Lower lobe of right lung (tissue), 2 donors: ENCODE measurements at places on chromosomes 4 and X. TPM values are rescaled to one million over a fixed set of nuclear protein-coding genes. Genes with fewer than 3 reads are reported as not detected.

Gene TRIM60
- total RNA-seq: not detected

- H3K4me1 ChIP-seq: no peaks in the 10 kb centered on the region
- no peak for DNase-seq
- H3K36me3 ChIP-seq: no peaks in the 10 kb centered on the region
- no peak overlapping the region for H3K4me3 ChIP-seq
- H3K27me3 ChIP-seq: no peaks in the 10 kb centered on the region
These were observed 183.2 kb upstream of the CASK start for GRCh38 chrX:42106556-42106955.

Gene GRXCR1
- not detected for total RNA-seq

Gene PDGFRA
- total RNA-seq: 69.5 TPM

DNA sequence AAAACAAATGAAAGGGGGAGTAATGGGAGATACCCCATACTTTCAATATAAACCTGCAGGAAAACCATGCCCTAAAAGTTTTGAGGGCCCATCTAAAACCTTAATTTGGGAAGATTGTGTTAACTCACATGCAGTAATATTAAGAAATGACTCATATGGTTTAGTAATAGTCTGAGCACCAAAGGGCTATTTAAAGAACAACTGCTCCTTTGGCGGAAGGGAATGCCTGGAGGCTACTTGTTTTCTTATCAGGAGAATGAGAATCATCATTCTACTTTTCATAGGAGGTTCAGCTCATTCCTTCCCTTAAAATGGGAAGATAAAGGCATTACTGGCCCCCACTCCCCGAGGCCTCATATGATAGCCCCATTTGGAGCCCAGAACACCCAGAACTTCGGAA is 47.6 kb downstream of the SPIN3 start:
- no peak overlapping the region for H3K27ac ChIP-seq
- no peaks in the 10 kb centered on the region for H3K27me3 ChIP-seq
- H3K36me3 ChIP-seq: no peaks in the 10 kb centered on the region
- DNase-seq: no peak
- H3K4me3 ChIP-seq: no peak overlapping the region
- H3K4me1 ChIP-seq: no peaks in the 10 kb centered on the region

DNA sequence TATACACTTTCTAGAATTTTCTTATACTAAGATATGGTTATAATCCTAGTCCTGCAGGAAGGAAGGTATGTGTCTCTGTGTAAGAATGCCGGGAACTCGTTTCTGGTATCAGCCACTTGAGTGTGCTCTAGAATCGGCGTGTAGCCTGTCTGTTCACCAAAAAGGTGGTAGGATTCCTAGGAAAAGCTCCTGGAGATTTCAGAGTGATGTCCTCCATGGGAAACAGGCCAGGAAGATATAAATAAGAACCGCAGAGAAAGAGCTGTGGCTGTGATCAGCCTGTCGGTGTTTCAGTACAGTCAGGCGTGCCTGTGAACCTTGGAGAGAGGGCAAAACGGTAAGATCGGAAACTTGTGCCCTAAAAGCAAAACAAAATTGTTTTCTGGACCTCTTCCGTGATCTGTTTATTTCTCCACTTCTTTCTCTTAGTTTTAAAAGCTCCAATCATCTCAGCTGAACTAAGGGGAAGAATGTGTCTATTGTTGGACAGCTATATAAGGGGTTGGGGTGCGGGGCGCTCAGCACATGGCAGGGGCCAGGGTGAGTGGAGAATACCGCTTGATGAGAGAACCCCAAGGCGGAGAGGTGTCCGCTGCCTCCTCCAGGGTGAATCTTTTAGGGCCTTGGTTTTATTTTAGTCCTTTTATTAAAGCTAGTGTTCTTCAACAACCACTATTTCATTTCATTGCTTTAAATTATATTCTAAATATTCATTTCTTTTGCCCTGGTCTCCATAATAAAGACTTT is 303.8 kb upstream of the TENM3 start:
- no peak for DNase-seq
- H3K4me3 ChIP-seq: no peak overlapping the region
- no peaks in the 10 kb centered on the region for H3K27me3 ChIP-seq
- H3K27ac ChIP-seq: no peak overlapping the region
- no peaks in the 10 kb centered on the region for H3K36me3 ChIP-seq

- H3K4me1 ChIP-seq: no peaks in the 10 kb centered on the region
- no peaks in the 10 kb centered on the region for H3K27me3 ChIP-seq
- no peaks in the 10 kb centered on the region for H3K36me3 ChIP-seq
These were observed 379.8 kb downstream of the DCAF12L2 start for GRCh38 chrX:125786316-125786715.

Gene SPP1
- 8.0 TPM for total RNA-seq

- DNase-seq: no peak
- no peaks in the 10 kb centered on the region for H3K36me3 ChIP-seq
- H3K27me3 ChIP-seq: no peaks in the 10 kb centered on the region
- H3K4me3 ChIP-seq: no peak overlapping the region
These were observed 44.3 kb downstream of the AR start for GRCh38 chrX:67587946-67588624.

DNA sequence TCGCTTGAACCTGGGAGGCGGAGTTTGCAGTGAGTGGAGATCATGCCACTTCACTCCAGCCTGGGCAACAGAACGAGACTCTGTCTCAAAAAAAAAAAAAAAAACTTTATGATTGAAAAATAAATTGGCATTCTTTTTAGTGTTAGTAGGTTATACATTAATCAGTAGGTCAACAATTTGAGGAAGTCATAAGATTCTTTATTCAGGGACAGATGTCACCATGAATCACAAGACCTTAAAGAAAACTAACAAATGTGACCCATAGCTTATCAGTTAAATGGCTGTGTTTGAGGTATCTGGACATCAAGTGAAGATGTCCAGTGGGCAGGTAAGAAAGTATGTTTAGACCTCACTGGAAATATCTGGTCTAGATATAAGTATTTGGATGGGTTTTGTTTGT is 9.3 kb upstream of the PRMT9 start:
- no peaks in the 10 kb centered on the region for H3K4me1 ChIP-seq
- DNase-seq: no peak
- H3K27me3 ChIP-seq: no peaks in the 10 kb centered on the region
- no peak overlapping the region for H3K27ac ChIP-seq

DNA sequence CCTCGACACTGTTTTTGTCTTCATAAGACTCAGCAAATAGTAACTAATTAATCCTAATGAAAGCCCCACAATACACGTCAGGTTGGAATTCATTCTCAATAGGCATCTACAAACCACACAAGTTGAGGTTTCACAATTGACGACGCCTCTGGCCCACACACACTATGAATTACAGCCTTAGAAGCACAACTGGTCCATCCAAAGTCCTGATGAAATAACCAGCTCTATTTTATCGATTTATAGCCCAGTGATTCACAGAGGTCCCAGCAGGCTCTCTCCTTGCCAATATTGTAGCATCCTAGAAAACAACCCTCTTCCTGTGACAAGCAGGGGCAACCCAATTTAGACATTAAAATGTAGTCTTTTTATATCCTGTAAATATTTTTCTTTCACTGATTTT is 112.1 kb downstream of the NR3C2 start:
- DNase-seq: no peak
- H3K4me1 ChIP-seq: no peaks in the 10 kb centered on the region
- no peaks in the 10 kb centered on the region for H3K27me3 ChIP-seq
- H3K4me3 ChIP-seq: no peak overlapping the region
- H3K27ac ChIP-seq: no peak overlapping the region

Gene SRPX2
- total RNA-seq: 16.4 TPM

GRCh38 chrX:13365161-13365560 is 45.3 kb upstream of the ATXN3L start:
- H3K36me3 ChIP-seq: no peaks in the 10 kb centered on the region
- H3K27ac ChIP-seq: no peak overlapping the region
- no peaks in the 10 kb centered on the region for H3K27me3 ChIP-seq

DNA sequence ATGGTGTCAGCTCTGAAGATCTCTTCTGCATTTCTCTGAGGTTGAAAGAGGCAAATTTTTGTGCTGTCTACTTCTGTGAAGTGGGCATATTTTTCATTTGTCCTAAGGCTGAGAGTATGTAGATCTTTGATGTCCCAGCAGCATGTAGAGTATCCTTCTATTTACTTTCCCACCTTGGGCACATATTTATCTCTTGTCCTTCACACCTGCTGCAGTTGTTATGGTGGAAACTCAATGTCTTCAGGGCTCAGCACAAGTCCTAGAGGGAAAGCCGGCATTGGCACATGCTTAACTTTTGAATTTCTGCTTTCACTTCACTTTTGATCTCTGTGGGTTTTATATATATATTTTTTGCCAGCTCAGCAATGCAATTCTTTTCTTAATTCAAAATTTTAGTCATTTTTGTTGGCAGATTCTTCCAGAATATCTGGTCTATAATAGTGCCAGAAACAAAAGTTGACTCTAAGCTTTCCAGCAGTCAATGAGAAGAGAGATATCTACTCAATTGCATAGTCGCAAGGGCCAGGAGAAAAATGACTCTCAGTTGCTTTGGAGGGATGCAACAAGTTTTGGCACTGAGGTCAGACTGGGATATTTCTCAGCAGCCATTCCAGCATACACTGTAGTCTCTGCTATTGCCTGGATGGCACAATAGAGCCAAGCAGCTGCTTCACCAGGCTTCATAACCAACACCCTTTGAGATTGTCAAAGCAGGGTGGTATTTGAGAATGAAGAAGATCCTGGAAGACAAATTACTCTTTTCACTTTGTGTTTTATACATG is 127.8 kb upstream of the FAT1 start:
- no peaks in the 10 kb centered on the region for H3K4me1 ChIP-seq
- no peaks in the 10 kb centered on the region for H3K27me3 ChIP-seq
- no peaks in the 10 kb centered on the region for H3K36me3 ChIP-seq
- no peak overlapping the region for H3K4me3 ChIP-seq
- no peak for DNase-seq

GRCh38 chr4:122118243-122118642 is 33.9 kb upstream of the BLTP1 start:
- no peak overlapping the region for H3K27ac ChIP-seq
- H3K36me3 ChIP-seq: no peaks in the 10 kb centered on the region
- DNase-seq: no peak

Gene DGAT2L6
- not detected for total RNA-seq

Gene RASGEF1B
- total RNA-seq: 63.0 TPM

DNA sequence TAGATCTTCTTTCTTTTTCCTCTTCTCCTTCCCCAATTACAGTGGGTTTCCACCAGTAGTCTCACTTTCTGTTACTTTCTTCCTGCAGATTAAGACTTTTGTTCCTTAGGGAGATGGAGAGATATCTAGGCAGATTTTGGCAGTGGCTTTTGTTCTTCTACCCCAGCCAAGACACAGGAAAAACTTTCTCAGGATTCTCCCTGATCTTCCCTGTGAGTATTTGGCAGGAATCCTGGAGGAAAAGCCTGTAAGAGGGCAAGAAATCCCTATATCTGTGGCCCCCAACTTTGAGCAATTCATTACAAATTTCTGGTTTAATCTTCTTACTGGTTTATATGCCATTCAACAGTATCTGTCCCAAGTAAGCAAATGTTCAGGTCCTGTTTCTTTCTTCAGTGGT is 21.9 kb downstream of the SLC9A7 start:
- DNase-seq: no peak
- H3K27me3 ChIP-seq: no peaks in the 10 kb centered on the region
- H3K4me1 ChIP-seq: no peaks in the 10 kb centered on the region
- no peak overlapping the region for H3K27ac ChIP-seq
- H3K4me3 ChIP-seq: no peak overlapping the region
- no peaks in the 10 kb centered on the region for H3K36me3 ChIP-seq

GRCh38 chr4:133969202-133969848 is 232.3 kb downstream of the PABPC4L start:
- no peak overlapping the region for H3K4me3 ChIP-seq
- no peaks in the 10 kb centered on the region for H3K27me3 ChIP-seq
- H3K27ac ChIP-seq: no peak overlapping the region
- DNase-seq: no peak

Gene CCKAR
- not detected for total RNA-seq

DNA sequence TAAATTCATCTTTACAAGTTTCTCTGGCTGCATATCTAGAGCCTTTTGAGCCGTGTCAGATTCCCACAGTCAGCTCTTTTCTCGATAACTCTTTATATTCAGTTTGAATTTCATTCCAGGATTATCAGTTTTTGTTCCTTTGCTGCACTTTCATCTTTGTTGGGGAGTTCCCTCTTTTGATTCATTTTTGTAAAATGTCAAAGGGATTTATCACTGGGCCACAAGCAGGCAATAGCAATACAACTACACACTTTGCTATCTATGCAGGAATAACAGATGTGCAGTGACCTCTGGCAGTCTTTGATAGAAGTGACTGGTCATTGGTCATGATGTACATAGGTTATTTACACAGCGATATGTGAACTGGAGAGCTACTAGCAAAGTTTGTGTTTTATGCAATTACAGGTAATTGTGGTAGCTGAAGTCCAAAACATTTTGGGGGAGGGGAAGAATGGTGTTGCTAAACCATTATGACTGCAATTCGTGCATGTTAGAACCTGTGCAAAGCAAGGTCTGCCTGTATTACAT is 43.8 kb downstream of the HPGDS start:
- no peak for DNase-seq
- no peak overlapping the region for H3K27ac ChIP-seq
- H3K36me3 ChIP-seq: no peaks in the 10 kb centered on the region
- H3K27me3 ChIP-seq: no peaks in the 10 kb centered on the region
- no peaks in the 10 kb centered on the region for H3K4me1 ChIP-seq
- H3K4me3 ChIP-seq: no peak overlapping the region
